ENCODE measurements at places on chromosomes 3 and 15. TPM values are rescaled to one million over a fixed set of nuclear protein-coding genes. Genes with fewer than 3 reads are reported as not detected.

DNA sequence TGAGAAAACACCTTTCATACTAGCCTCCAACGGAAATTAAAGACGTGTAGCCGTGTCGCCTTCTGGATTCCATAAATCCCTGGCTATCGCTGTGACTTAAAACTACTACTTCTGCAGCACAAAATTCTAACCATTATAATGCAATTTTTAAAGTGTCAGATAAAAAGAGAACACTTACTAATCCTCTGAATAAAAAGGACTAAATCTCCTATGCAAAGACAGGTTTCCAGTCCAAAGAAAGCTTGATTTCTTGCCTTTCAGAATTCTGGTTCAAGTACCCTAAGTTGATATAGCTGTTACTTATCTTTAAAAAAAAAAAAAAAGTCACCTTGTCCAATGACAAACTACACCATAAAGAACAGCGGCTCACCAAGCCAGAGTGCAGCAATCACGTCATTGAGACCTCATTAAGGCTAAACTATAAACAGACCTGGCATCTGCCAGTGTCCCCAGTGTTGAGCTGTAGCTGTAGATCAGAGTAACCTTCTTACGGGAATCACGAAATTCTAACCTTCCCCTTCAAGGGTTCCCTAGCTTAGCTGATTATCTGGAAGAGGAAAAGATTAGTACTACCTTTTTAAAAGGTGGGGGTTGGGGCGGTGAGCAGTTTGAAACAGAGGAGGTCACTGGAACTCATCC lies 2.2 kb downstream of the ABCC5 start:
- DNase-seq: peak; percentile 33
- no peak overlapping the region for H3K4me3 ChIP-seq
- H3K36me3 ChIP-seq: no peaks in the 10 kb centered on the region
- no peak overlapping the region for H3K27ac ChIP-seq

- peaks cover 3% of the 10 kb centered on the region for H3K27me3 ChIP-seq
- no peak overlapping the region for H3K27ac ChIP-seq
- no peaks in the 10 kb centered on the region for H3K36me3 ChIP-seq
- no peaks in the 10 kb centered on the region for H3K4me1 ChIP-seq
- no peak overlapping the region for H3K4me3 ChIP-seq
These were observed 49.7 kb upstream of the POMGNT2 start for GRCh38 chr3:43155464-43156121.

Gene PLA1A
- polyA plus RNA-seq: 15.3 TPM

DNA sequence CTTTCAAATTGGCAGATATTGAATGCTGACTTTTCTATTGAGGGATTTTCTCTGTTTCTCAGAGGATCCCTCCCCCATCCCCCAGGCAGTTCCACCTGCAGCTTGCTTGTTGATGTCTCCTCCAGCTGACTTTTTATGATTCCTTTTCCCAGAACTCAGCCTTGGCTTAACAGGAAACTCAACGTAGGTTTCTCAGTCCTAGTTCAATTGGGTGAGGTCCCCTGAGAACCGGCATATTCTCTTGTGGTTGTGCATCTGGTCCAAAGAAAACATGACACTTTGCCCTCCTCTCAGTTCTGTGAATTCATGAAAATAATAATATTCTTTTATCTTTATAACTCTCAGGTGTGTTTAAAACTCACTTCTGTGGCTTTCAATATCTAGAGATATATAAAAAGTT lies 1222.1 kb downstream of the OTOL1 start:
- H3K36me3 ChIP-seq: no peaks in the 10 kb centered on the region
- no peak overlapping the region for H3K4me3 ChIP-seq

GRCh38 chr3:194884649-194885315 lies 199.1 kb downstream of the FAM43A start:
- H3K36me3 ChIP-seq: no peaks in the 10 kb centered on the region
- H3K4me3 ChIP-seq: no peak overlapping the region
- no peaks in the 10 kb centered on the region for H3K27me3 ChIP-seq
- no peak overlapping the region for H3K27ac ChIP-seq

Gene PLA2G4E
- 0.80 TPM for polyA plus RNA-seq

Gene SSR3
- polyA plus RNA-seq: 143 TPM

Gene TBC1D5
- polyA plus RNA-seq: 37.6 TPM

Gene EPHB3
- 16.7 TPM for polyA plus RNA-seq

- no peak overlapping the region for H3K4me3 ChIP-seq
- H3K36me3 ChIP-seq: peaks cover 3% of the 10 kb centered on the region
- H3K27ac ChIP-seq: no peak overlapping the region
- no peaks in the 10 kb centered on the region for H3K27me3 ChIP-seq
- no peaks in the 10 kb centered on the region for H3K4me1 ChIP-seq
These were observed 14.0 kb upstream of the DLL4 start for GRCh38 chr15:40915116-40915661.

- H3K27me3 ChIP-seq: no peaks in the 10 kb centered on the region
- H3K36me3 ChIP-seq: peaks cover 36% of the 10 kb centered on the region
- DNase-seq: no peak
These were observed 123.0 kb downstream of the LRIG1 start for GRCh38 chr3:66377800-66378199.

DNA sequence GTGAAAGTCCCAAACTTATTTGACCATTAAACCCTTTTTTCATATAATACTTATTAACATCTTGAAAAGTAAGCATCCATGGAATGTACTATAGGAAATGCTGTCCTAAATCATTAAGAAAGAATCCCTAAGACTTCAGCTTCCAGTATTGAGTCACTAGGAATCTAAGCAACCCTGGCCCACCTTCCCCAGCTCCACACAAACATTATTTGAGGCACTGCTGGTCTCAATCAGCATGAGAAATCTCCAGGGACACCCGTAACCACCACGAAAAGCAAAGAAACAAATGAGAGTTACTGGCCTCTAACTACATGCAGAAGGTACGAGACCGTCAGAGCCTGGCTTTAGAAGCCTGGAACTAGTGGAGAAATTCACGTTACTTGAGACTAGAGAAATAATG lies 68.2 kb downstream of the POLQ start:
- no peak for DNase-seq
- H3K27me3 ChIP-seq: no peaks in the 10 kb centered on the region
- H3K4me3 ChIP-seq: no peak overlapping the region
- H3K4me1 ChIP-seq: no peaks in the 10 kb centered on the region
- H3K27ac ChIP-seq: no peak overlapping the region

GRCh38 chr15:75577401-75578172 lies 1.5 kb downstream of the PTPN9 start:
- H3K4me1 ChIP-seq: no peaks in the 10 kb centered on the region
- no peak for DNase-seq
- peak overlapping the region; percentile 86 for H3K27ac ChIP-seq
- peak overlapping the region; percentile 95 for H3K4me3 ChIP-seq
- no peaks in the 10 kb centered on the region for H3K27me3 ChIP-seq

Gene B3GNT5
- polyA plus RNA-seq: 42.7 TPM

DNA sequence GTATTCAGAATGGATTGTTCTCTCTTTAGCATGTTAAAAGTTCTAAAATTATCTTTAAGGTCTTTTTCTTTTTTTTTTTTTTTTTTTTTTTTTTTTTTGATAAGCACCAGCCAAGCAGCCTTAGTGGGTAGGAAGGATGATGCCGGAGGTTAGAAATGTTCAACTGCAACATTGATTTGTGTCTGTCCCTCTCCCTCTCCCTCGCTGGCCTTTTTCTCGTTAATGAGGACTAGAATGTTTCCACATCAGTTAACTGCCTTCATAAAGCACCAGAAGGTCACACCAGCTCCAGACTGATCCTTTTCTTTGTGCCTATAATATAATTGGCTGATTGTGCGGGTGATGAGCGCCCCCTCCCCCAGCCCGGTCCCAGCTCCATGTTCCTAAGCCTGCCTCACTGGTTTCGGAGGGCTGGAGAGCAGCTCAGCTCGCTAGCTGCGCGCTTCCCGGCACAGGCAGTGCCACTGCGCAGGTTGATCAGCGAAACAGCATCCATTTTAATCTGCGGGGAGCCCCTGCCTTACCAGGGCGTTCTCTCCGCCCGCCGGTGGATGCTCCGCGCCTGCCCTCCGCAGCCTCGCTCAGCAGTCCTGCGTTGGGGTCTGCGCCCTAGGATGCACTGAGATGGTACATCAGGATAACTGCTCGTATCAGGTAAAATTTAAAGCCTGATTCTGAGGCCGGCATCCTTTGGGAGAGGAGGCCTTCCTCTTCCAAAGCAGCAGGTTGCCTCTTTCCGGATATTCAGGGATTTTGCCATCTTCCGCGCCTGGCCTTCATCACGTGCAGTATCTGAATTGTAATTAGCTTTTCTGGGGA lies 148.9 kb upstream of the IL12A start:
- peak within 1 kb of the TSS; percentile 31 for H3K4me3 ChIP-seq
- H3K36me3 ChIP-seq: no peaks in the 10 kb centered on the region
- H3K4me1 ChIP-seq: no peaks in the 10 kb centered on the region
- no peak for DNase-seq
- H3K27me3 ChIP-seq: peaks cover 7% of the 10 kb centered on the region

Gene SELENOT
- polyA plus RNA-seq: 86.3 TPM

DNA sequence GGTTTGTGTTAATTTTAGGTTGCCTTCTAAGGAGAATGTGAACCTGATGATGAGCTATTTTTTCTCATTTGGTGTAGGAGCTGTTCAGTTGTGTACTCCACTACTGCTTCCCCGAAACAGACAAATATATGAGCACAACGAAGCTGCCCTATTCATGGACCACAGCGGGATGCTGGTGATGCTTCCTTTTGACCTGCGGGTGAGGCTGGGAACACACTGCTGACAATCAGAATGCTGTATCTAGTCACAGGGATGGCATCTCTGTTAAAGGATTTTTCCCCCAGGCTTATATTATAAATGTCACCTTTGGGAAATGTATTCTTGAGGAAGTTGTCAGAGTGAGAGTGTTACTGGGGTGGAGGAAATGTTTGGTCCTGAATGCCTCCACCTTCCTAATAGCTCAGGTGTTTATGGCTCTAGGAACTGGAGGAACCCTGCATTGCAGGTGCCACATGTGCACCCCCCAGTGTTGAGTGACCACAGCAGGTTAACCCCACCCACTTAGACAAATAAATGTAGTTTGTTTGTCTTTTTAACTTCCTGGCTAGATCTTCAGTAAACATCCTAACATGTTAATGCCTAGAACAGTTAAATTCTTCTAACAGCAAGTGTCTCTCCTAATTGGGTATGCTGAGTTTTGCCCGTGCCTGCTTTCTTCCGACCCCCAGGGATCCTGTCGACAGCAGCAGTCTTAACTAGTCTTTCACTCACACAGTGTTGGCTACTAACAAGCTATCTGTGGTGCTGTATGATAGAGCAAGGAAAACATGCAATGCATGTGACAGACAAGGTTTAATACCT lies 35.7 kb downstream of the SRP14 start:
- no peak overlapping the region for H3K4me3 ChIP-seq
- H3K36me3 ChIP-seq: peaks cover 26% of the 10 kb centered on the region
- no peaks in the 10 kb centered on the region for H3K4me1 ChIP-seq
- H3K27ac ChIP-seq: no peak overlapping the region

Gene CHRM5
- not detected for polyA plus RNA-seq

DNA sequence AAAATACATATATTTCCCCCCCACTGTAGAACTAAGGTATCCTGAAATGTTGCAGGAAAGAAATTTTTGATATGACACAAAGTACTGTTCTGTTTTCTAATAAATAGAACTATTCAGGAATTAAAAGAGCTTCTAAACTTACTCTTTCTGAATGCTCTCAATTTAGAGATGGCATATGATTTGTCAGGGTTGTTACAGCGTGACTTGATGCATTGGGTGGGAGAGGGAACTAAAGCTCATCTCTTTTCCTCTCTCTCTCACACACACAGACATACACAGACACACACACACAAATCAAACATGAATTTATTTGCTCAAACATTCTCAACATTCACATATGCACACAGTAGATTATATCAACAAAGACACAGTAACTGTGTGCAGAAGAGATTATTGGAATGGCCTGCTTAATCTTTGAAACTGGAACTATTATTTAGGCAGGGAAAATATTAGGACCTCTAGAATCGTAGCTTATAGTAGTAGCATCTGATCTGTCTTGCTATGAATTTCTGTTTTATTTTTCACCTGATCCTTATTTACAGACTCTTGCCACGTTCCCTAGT lies 807.4 kb upstream of the GBE1 start:
- no peak overlapping the region for H3K27ac ChIP-seq
- H3K4me1 ChIP-seq: no peaks in the 10 kb centered on the region
- H3K4me3 ChIP-seq: no peak overlapping the region
- H3K36me3 ChIP-seq: no peaks in the 10 kb centered on the region
- DNase-seq: no peak
- H3K27me3 ChIP-seq: no peaks in the 10 kb centered on the region

GRCh38 chr3:124034016-124034843 lies 42.3 kb upstream of the ROPN1 start:
- peaks cover 13% of the 10 kb centered on the region for H3K27me3 ChIP-seq
- H3K4me1 ChIP-seq: no peaks in the 10 kb centered on the region
- peak overlapping the region; percentile 65 for H3K4me3 ChIP-seq
- no peak overlapping the region for H3K27ac ChIP-seq
- DNase-seq: no peak
- H3K36me3 ChIP-seq: no peaks in the 10 kb centered on the region

Gene STRA6
- polyA plus RNA-seq: 8.4 TPM

- H3K4me3 ChIP-seq: no peak overlapping the region
- H3K4me1 ChIP-seq: no peaks in the 10 kb centered on the region
- peaks cover 15% of the 10 kb centered on the region for H3K36me3 ChIP-seq
- no peak overlapping the region for H3K27ac ChIP-seq
- no peaks in the 10 kb centered on the region for H3K27me3 ChIP-seq
These were observed 29.4 kb upstream of the PPIB start for GRCh38 chr15:64191971-64192830.

DNA sequence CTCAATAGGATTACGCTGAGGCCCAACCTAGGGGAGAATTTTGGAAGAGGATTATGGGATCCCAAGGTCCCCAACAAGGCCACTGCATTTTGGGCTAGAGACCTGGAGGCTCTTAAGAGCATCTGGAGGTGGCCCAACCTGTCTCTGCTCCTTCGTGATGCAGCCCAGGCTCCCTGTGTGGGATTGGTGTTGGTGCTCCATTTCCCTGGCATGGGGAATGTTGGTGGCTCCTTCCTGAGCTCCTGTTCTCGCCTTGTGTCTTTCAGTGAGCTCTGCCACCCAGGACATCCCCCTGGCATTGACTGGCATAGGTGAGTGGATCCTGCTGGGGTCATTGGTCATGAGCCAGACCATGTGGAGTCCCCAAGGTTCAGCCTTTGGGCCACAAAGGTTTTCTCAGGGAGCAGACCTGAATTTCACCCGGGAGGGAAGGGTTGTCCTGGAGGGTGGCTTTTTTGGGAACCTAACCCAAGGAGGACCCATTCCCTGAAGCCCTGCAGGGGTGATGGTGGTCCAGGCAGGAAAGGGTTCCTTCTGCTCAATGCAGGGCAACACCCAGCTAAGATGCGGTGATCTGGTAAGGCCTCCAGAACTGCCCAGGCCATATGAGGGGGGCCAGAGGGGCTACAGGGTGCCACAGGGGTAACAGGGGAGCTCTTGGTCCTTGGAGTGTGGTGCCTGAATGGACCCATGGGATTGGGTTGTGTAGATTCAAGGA lies 202.5 kb downstream of the UBE3A start:
- DNase-seq: no peak
- H3K27me3 ChIP-seq: no peaks in the 10 kb centered on the region
- H3K4me3 ChIP-seq: no peak overlapping the region
- no peaks in the 10 kb centered on the region for H3K4me1 ChIP-seq

Data from small intestine (tissue), 16 donors.